Activated CD8-positive, alpha-beta memory T cell treated with anti-CD3 and anti-CD28 coated beads for 1 hour (primary cell): ENCODE measurements at places on chromosomes 3 and 15.

- DNase-seq = no peak
Observed at GRCh38 chr15:76983590-76984375, 11.1 kb upstream of the PSTPIP1 start.

DNA sequence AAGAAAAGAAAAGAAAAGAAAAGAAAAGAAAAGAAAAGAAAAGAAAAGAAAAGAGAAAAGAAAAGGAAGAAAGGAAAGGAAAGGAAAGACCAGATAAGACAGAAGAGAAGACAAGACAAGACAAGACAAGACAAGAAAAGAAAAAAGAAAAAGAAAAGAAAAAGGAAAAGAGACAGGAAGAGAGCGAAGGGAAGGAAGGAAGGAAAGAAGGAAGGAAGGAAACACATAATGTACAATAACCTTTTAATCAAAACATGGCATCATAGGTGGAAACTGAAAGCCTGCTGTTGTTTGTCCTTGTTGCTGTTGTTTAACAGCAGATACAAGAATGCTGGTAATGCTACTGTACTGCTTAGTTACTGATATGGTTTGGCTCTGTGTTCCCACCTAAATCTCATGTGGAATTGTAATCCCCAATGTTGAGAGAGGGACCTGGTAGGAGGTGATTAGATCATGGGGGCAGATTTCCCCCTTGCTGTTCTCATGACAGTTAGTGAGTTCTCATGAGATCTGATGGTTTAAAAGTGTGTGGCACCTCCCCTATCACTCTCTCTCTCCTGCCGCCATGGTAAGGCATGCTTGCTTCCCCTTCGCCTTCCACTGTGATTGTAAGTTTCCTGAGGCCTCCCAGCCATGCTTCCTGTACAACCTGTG lies 67.3 kb downstream of the MCF2L2 start:
- no peak for DNase-seq

GRCh38 chr3:38141173-38141951 lies 2.9 kb downstream of the MYD88 start:
- DNase-seq = no peak

GRCh38 chr3:24578951-24579421 lies 84.3 kb upstream of the THRB start:
- DNase-seq = no peak

DNA sequence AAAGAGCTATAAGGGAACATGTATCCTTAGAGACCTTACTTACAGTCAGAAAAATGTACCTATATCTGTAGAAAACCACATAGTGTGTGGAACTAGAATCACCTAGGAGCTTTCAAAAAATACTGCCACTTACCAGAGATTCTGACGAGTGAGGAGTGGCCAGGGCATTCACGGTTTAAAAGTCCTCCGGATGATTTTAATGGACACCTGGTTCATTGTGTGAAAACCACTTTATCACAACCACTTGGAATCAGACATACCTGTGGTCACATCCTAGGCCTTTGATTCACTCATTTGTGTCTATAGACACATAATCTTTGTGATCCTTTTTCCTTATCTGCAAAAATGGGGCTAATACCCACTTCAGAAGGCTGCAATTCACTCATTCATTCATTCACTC lies 159.8 kb downstream of the MBNL1 start:
- no peak for DNase-seq
